ENCODE measurements at places on chromosomes 13 and 19. TPM values are rescaled to one million over a fixed set of nuclear protein-coding genes. Genes with fewer than 3 reads are reported as not detected.

ZNF546 gene
- 3.7 TPM for total RNA-seq

FBXO27 gene
- total RNA-seq = 1.3 TPM

C19orf73 gene
- total RNA-seq = 1.3 TPM

N4BP2L2 gene
- total RNA-seq = 68.8 TPM

TJP3 gene
- total RNA-seq = 0.24 TPM

ZNF665 gene
- 6.7 TPM for total RNA-seq

RUBCNL gene
- total RNA-seq = 1.1 TPM

SRRM5 gene
- 0.54 TPM for total RNA-seq

CACNG8 gene
- not detected for total RNA-seq

C19orf67 gene
- not detected for total RNA-seq

IL4I1 gene
- total RNA-seq = 2.3 TPM

BORCS8 gene
- 29.8 TPM for total RNA-seq

ZNF497 gene
- total RNA-seq = 1.5 TPM

SLITRK1 gene
- total RNA-seq = not detected

KLK3 gene
- not detected for total RNA-seq

LGALS4 gene
- total RNA-seq = 0.56 TPM

LHB gene
- total RNA-seq = not detected

KCNN4 gene
- 38.9 TPM for total RNA-seq

C19orf33 gene
- total RNA-seq = not detected

PAK4 gene
- total RNA-seq = 16.2 TPM

STARD13 gene
- 0.23 TPM for total RNA-seq

DIRAS1 gene
- total RNA-seq = not detected

MTUS2 gene
- not detected for total RNA-seq

TNFSF9 gene
- total RNA-seq = 2.5 TPM

CEACAM21 gene
- total RNA-seq = 36.5 TPM

ZIK1 gene
- total RNA-seq = 13.1 TPM

KLF1 gene
- 0.39 TPM for total RNA-seq

ARHGAP33 gene
- 16.3 TPM for total RNA-seq

SHISA7 gene
- not detected for total RNA-seq

RFPL4AL1 gene
- not detected for total RNA-seq

ZNF564 gene
- 6.0 TPM for total RNA-seq

ZNF99 gene
- total RNA-seq = not detected

MAG gene
- total RNA-seq = 0.20 TPM

All from activated naive CD8-positive, alpha-beta T cell treated with anti-CD3 and anti-CD28 coated beads for 36 hours (primary cell).